ENCODE measurements at places on chromosomes 7 and 10.

DNA sequence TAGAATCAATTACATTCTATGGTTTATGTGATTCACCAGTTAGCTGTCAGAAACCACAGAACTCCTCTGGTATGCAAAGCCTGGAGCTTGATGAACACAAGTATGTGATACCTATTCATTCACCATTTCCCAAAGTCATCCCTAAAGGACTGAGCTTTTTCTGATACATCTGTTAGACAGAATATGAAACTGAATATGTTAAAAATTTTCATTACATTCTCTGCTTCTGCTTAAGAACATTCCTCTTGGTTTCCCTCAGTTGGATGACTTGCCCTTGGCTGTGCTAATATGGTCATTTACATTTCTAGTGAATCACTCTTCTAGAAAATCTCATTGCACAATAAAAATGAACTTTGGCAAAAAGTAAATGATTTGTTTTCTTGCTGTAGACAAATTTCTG is 10.8 kb upstream of the PON1 start:
- DNase-seq, result no peak

DNA sequence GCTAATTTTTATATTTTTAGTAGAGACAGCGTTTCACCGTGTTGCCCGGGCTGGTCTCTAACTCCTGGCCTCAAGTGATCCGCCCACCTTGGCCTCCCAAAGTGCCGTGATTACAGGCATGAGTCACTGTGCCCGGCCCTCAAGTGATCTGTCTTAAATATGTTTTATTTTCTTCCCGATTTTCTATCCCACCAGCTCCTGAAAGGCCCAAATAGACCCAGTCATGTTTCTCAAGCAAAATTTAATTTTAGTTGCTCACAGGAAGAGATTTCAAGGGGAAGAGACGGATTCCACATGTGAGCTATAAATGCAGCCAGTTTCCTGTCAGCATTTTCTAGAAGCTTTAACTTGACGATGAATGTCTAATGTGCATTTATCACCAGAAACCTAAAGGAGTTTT is 12.0 kb downstream of the DENND10 start:
- no peak for DNase-seq

DNA sequence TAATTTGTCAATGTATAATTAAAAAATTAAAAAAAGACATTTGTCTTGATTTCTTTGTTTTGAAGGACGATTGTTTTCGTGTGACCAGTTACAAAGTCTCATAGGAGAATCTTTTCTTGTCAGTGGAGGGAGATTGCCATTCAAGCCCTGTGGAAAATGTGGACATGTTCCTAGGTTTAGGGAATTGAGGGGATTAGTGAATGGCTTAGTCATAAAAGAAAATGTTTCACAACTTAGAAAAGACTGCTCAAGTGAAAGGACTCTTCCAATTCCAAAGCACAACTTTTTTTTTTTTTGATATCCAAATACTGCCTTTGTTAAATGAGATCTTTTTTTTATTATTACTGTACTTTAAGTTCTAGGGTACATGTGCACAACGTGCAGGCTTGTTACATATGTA is 140.7 kb upstream of the HABP2 start:
- DNase-seq, result no peak

- peak; percentile 7 for DNase-seq
These were observed 739 bp downstream of the CASP7 start for GRCh38 chr10:113680190-113681111.

GRCh38 chr10:104559935-104560334 is 81.2 kb upstream of the SORCS3 start:
- no peak for DNase-seq

GRCh38 chr10:87750001-87750671 is 67.9 kb downstream of the ATAD1 start:
- no peak for DNase-seq

DNA sequence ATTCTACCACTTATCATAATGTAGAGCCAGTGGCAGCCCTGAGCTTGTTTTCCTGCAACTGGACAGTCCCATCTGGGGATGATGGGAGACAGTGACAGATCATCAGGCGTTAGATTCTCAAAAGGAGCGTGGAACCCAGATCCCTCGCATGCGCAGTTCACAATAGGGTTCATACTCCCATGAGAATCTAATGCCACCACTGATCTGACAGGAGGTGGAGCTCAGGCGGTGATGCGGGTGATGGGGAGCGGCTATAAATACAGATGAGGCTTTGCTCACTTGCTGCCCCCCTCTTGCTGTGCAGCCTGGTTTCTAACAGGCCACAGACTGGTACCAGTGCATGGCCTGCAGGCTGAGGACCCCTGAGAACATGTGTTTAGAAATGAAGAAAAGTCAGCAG is 260.1 kb downstream of the CAMK1D start:
- DNase-seq, result no peak

GRCh38 chr7:106290319-106290718 is 5.5 kb upstream of the NAMPT start:
- no peak for DNase-seq

DNA sequence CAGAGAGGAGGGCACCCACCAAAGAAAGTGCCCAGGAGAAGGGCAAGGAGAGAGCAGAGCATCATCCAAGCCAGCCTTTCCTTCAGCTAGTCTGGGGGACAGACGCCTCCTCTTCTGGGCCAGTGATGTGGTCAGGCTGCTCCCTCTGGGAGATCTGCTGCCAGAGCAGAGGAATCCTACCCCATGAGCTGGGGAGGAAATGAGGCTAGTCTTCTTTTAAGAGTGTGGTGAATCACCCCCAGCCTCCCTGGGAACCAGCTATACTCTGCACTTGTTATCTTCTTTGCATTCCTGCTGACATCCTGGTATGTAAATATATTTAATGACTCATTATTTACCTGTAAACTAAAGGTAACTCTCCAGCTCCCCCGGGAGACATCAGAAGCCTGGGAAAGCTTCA is 41.6 kb upstream of the EPHB6 start:
- DNase-seq, result no peak

DNA sequence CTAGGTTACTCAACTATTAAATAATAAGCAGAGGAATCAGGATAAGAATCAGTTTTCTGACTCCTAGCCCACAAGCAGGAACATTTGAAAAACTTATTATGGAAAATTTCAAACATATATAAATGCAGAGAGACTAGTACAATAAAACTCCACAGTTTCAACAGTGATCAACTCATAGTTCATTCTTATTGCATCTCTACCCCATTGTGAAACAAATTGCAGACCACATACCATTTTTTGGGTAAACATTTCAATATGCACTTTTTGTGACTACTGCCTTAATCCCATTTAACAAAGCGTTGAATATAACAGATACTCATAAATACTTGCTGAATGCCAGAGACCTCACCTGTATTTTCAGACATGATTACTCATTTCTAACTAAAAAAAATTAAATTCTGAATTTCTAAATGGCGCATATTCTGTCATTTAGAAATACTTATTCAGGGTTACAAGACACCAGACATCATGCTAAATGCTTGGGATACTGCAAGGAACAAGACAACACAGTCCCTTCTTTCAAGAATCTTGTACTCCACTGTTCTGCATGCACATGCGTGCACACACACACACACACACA is 11.4 kb downstream of the CDK6 start:
- no peak for DNase-seq

GRCh38 chr7:53521638-53522184 is 486.3 kb downstream of the POM121L12 start:
- DNase-seq, result no peak

GRCh38 chr10:92750791-92751533 is 61.2 kb downstream of the HHEX start:
- no peak for DNase-seq

DNA sequence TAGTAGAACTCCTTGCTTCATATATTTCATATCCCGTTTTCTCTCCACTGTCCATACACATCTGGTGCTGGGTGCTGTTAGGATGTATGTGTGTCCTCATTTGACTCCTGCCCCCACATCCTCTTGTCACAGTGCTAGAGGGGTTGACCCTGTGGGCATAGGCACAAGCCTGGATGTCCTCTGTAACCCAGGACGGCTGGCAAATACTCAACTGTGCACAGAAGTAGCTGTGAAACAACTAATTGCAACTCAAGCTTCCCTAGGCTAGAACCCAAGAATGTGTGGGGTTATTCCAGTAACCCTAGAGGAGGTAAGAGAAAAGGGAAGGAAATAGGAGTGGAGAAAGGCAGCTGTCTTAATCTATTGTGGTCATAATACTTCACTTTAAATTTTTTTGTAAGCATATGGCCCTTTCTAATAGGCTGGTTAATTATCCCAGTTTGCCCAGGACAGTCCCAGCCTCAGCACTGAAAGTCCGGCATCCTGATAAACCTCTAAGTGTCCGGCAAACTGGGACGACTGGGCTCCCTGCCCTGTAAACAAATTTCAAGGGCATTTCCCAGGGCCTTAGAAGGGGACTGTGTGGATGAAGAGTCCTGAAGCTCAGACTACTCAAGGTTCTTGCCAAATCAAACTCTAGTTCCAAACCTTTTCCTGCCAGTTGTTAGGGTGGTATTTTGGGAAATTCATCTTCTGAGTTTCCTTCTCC is 283.2 kb upstream of the CELF2 start:
- no peak for DNase-seq

- no peak for DNase-seq
These were observed 78.2 kb upstream of the FAM3C start for GRCh38 chr7:121474301-121474673.

GRCh38 chr10:29809383-29809782 is 174.6 kb upstream of the SVIL start:
- no peak for DNase-seq

DNA sequence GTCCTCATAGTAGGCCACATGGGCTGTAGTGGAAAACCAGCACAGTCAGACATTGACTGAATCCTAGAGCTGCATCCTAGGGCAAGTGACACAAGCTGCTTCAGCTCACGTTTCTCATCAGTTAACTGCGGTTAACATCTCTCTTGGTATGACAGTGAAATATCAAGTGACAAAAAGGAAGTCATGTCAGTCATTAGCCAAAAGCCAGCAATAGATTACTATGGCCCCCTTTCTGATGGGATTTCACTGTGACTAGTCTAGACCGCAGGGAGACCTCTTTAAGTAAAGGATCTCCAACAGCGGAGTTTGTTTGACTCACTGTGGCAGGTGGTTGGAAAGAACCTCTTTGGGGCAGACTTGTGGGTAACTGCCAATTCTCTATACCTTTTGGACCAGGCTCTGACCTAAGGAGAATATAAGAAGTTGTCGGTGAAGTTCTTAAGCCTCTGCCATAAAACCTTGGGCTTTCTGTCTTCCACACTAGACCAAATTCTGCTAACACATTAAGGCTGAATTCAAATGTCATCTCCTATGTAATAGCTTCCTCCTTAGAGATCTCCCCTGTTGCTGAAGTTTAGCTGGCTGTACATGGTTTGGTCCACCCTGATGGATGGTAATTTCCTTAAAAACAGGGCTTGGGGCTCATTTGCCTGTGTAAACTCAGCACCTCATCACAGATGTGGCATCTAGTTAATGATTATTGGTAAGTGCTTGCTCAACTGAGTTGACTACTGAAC is 115.3 kb downstream of the SGMS1 start:
- no peak for DNase-seq

GRCh38 chr7:112422842-112423496 is 27.3 kb upstream of the IFRD1 start:
- no peak for DNase-seq

GRCh38 chr10:31769564-31769963 is 159.1 kb downstream of the ARHGAP12 start:
- DNase-seq, result no peak

GRCh38 chr10:75883081-75884072 is 452.0 kb downstream of the LRMDA start:
- no peak for DNase-seq

DNA sequence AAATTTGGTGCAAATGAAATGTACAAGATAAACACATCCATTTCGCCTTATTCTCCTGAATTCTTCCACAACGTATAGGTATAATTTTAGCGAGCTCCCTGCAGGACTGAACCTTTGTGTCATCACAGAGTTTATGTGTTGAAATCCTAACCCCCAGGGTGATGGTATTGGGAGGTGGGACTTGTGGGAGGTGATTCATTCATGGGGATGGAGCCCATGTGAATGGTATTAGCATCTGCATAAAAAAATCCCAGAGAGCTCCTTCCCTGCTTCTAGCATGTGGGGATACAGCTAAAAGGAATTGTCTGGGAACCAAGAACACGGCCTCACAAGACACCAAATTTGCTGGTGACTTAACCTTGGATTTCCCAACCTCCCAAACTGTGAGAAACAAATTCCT is 741.4 kb upstream of the VSTM2A start:
- DNase-seq, result no peak

- DNase-seq, result no peak
These were observed 21.5 kb upstream of the SGMS1 start for GRCh38 chr10:50645236-50645635.

DNA sequence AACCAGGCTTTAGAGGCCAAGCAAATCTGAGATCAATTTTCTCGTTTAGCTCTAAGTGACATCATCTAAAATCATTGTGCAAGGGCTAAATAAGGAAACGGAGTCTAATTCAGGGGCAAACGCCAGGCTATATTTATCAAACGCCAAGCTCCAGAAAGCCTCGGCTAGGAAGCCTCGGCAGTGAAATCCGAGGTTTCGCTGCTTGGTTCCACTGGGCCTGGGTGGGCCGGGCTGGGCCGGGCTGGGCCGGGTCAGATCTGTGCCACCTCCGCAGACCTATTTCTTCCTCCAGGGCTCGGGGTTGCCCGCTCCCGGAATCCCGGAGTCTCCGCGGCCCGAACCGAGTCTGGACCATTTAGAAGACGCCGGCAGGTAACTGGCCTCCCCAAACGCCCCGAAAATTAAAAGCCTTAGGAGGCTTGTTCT is 459 bp upstream of the FEZF1 start:
- DNase-seq, result no peak

DNA sequence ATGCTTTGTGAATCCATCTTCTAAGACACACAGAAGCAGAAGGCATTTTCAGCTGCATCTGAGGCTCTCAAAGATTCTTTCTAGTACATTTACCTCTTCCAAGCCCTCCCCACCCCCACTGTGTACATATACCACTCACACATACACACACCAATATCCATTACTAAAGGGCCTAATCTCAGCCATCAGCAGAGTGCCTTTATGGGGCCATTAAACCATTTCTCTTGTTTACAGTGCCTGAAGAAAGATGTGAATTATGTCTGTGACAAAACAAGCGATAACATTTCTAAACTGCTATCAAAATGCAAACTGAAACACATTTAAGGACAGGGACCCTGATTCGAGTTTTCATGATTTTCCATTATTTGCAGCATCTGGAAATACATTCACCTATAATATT is 40.0 kb downstream of the ETV1 start:
- no peak for DNase-seq

GRCh38 chr10:91194497-91195179 is 25.8 kb upstream of the PCGF5 start:
- DNase-seq, result no peak
